ENCODE measurements at places on chromosomes 4 and X.

GRCh38 chrX:76148041-76148665 lies 24.7 kb upstream of the PBDC1 start:
- DNase-seq: no peak

DNA sequence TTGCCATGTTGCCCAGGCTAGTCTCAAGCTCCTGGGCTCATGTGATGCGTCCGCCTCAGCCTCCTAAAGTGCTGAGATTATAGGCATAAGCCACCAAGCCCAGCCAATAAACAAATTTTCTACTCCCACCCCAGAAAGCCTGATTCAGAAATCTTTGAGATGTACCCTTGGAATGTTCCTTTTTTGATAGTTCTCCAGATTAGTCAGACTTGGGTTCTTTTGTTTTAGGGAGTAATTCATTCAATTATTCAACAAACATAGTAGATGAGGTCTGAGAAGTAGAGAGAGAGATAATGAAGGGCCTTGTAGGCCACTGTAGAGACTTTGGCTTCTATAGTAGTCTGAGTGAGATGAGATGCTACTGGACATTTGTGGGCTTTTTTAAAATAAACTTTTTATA lies 27.8 kb downstream of the RP2 start:
- no peak for DNase-seq

DNA sequence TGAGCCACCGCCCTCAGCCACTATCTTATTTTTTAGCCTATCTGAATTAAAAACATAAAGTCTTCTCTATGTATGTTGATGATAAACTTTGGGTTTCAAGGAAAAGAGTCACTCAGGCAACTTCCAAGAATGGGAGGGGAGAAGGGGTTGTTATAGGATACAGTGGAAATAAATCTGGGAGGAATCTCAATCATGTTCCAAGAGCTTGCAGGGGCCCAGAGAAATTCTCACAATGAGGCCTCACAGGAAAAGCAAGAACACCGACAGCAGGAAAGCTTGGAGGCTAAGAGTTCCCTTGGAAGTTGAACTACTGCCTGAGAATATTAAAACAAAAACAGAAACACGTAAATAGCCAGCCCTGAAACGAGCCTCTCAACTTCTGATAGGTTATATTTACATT lies 384.6 kb upstream of the IGFBP7 start:
- no peak for DNase-seq

GRCh38 chrX:14274691-14275090 lies 245.0 kb upstream of the GEMIN8 start:
- no peak for DNase-seq

GRCh38 chr4:11130195-11130970 lies 298.3 kb downstream of the HS3ST1 start:
- DNase-seq: no peak

DNA sequence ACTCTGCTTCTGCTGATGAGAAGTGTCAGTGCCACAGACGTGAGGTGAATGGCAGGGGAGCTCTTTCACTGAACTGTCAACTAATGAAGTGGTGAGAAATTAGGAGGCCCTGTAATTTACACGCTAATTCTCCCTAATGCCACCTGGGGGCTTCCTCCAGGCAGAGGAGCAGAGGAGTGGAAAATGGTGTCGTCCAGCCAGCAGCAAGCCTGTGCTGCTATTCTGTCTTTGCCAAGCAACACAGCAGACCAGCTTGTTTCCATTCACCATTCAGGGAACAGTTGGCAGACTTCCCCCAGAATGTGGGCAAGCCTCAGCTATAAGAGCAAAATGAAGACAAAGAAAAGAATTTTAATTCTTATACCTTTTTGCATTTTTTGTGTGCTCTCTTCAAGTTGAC lies 245.2 kb upstream of the TET2 start:
- no peak for DNase-seq

DNA sequence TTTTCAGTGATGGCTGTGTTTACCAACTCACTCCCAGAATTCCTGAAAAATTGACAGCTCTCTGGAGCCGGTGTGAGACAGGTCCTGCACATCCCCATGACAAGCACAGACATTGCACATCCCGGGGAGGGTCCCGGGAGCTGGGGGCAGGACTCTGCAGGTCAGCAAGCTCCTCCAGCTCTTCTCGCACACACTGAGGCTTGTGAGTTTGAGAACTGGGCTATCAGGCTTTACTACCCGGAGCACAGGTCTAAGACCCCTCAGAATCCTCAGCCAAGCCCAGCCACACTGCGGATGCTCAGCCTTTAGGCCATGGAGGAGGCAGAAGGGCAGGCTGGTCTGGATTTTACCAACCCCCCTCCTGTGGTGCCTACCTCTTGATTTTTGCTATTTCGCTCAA lies 5.6 kb upstream of the CLDN24 start:
- DNase-seq: no peak

- DNase-seq: no peak
These were observed 160.5 kb upstream of the TAPT1 start for GRCh38 chr4:16386711-16387320.

DNA sequence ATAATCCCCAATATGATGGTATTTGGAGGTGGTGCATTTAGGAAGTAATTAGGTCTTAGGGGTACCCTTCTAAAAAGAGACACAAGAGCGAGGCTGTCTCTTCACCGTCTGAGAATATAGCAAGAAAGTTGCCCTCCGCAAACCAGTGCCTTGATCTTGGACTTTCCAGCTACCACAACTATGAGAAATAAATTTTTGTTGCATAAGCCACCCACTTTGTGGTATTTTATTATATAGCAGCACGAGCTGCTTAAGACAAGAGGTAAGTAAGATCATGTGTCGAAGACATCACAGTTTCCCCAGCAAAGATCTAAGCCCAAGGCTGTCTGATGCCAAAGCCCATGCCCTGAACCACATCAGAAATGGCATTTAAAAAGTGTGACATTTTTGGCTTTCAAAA lies 9.6 kb upstream of the EXOSC9 start:
- DNase-seq: no peak

GRCh38 chr4:44425614-44426208 lies 22.9 kb downstream of the KCTD8 start:
- DNase-seq: peak; percentile 25

DNA sequence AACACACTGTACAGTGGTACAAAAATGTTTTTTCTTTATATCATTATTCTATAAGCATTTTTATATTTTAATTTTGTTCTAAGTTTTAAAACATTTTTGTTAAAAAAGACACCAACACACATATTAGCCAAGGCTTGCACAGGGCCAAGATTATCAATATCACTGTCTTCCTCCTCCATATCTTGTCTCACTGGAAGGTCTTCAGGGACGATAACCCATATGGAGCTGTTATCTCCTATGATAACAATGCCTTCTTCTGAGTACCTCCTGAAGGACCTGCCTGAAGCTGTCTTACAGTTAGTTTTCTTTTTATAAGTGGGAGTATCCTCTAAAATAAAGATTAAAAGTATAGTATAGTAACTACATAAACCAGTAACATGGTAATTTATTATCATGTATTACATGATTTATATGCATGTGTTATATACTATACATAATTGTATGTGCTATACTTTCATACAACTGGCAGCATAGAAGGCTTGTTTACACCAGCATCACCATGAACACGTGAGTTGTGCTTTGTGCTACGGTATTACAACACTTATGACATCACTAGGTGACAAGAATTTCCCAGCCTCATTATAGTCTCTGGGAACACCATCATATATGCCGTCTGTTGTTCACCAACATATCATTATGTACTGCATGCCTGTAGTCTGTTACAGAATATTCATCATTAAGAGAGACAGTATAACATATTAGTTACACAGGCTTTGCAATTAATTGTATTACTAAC lies 90.7 kb downstream of the WDFY3 start:
- DNase-seq: no peak

GRCh38 chr4:112954286-112954685 lies 95.2 kb upstream of the ANK2 start:
- DNase-seq: no peak

GRCh38 chrX:101410461-101410860 lies 2.4 kb downstream of the HNRNPH2 start:
- DNase-seq: no peak

DNA sequence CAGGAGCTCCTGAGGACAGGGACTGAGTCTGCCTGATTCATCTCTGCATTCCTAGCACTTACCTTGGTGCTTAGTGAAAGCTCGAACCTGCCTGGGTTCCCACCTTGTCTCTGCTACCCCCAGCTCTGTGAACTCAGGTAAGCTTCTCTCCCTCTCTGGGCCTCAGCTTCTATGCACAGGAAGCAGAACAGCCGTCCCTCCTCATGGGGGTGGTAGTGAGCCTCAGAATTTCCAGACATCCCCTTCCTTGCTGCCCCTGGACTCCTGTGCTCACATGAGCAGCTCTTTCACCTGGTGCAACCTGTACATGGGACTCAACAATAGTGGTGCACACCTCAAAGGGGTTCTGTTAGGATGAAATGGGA lies 50.8 kb downstream of the HTRA3 start:
- no peak for DNase-seq

GRCh38 chr4:155954939-155955338 lies 1.3 kb upstream of the CTSO start:
- DNase-seq: no peak

GRCh38 chrX:56788229-56788628 lies 59.2 kb downstream of the NBDY start:
- DNase-seq: no peak

- no peak for DNase-seq
These were observed 36.4 kb downstream of the FAM193A start for GRCh38 chr4:2572866-2573265.

DNA sequence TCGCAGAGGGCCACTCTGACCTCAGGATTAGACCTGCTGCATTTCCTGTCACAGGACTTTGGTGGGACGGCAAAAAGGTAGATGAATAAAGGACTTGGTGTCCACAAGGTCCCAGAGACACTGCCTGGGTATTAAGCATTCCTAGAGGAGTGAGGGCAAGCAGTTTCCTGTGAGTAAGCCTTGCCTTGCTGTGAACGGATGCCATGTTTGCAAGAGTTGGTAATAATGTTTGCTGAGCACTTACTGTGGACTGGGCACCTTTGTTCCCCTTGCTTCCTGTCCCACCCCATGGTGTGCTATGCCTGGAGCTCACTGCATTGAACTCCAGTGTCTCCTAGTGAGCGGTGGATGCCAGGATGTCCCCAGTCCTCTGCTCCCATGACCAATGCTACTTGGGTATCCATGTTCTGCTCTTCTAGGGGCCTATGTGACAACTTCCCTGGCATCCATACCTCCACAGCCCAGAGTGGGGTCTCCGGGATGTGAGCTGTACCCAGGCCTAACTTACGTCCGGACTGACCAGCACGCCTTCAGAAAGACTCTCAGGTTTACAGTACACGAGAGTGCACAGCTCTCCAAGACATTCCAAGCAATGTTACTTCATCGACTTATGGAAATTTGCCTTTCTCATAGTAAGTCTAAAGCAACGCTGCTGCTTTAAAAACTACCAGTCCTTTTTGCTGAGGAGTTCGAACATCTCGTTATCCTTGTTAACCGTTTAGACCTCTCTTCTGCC lies 95.5 kb upstream of the MSX1 start:
- DNase-seq: no peak
